ENCODE measurements at places on chromosomes 1 and 21. TPM values are rescaled to one million over a fixed set of nuclear protein-coding genes. Genes with fewer than 3 reads are reported as not detected.

S100A7 gene
- not detected for total RNA-seq

GRCh38 chr1:17675744-17676143, 79.4 kb upstream of the ACTL8 start:
- no peak for DNase-seq

GRCh38 chr1:166695115-166695514, 144.2 kb upstream of the POGK start:
- DNase-seq = no peak

GRCh38 chr1:209751627-209752231, 4.1 kb upstream of the TRAF3IP3 start:
- peak; percentile 48 for DNase-seq

DNA sequence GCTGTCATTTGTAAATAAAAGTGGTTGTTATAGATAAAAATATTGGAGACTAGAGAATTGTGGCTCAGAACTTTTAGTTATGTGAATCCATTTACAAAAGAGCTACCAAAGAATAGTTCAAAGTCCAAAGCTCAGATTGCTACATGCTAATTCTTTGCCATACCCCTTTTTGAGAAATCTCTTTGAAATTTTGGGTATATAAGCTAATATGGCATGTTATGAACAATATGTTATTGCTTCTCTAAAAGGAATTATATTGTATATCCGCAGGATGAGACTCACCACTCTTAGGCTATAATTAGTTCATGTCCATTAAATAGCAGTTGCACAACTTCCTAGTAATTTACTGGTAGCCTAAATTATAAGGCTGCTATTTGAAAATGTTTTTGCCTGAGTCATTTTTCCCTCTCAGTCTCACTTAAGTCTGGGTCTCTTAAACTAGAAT, 178.0 kb downstream of the ZNF281 start:
- no peak for DNase-seq

DNA sequence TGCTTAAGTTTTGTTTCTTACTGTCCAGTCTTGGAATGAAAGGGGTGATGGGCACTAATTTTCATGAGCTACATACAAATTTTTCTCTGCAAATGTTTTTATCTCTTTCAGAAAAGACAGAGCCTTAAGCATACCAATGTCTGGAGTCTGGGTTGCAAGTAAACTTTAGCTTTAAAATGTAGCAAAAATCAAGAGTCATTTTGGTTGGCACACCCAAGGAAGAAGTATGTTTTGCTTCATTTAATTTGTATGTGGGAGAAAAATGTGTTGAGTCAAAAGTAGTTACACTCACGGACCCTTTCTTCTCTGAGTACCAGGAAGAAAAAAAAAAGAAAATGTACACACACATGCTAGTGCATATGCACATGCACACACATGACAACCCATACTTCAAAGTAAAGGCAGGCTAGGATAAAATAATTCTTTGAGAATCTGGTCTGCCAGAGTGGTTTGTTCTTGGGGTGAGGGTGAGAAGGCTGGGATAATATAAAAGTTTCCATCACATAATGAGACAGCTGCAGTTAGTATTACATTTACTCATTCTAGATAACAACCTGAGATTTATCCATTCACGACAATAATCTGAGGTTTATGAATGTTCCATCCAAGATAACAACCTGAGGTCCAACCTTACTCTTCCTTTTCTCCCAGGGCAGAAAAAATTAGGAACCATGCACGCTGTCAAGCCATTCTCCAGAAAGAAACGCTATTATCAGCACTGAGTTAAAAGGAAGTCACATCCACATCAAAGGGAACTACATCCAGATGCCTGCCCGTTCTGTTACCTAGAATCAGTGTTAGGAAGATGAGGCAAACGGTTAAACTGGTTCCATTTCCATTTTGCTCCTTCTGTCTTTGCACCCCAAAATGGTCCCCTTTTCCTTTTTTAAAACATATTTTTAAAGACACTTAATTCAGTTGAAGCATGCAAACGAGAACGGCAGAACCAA, 9.3 kb downstream of the DPYD start:
- DNase-seq = peak; percentile 12

DNA sequence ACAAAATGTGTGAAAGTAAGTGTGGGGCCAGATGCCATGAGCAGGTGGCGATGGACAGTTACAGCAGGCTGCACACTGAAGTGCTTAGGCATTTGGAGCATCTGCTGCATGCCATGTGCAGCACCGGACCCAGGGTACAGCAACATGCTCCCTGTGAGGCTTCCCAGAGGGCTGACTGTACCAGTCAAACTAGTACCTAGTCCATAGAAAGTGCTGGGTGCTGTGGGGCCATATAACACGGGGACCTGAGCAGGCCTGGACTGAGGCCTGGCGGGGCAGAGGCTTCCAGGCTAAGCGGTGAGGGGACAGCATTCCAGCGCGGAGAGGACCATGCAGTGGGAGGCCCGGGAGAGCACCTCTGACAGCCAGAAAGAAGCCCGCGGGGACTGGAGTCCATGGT, 29.9 kb upstream of the PKP1 start:
- no peak for DNase-seq
